A673 (cell line): ENCODE measurements at places on chromosomes 3 and 15.
A peak's percentile ranks its signal among the peaks of the same experiment; 100 is the strongest.

DNA sequence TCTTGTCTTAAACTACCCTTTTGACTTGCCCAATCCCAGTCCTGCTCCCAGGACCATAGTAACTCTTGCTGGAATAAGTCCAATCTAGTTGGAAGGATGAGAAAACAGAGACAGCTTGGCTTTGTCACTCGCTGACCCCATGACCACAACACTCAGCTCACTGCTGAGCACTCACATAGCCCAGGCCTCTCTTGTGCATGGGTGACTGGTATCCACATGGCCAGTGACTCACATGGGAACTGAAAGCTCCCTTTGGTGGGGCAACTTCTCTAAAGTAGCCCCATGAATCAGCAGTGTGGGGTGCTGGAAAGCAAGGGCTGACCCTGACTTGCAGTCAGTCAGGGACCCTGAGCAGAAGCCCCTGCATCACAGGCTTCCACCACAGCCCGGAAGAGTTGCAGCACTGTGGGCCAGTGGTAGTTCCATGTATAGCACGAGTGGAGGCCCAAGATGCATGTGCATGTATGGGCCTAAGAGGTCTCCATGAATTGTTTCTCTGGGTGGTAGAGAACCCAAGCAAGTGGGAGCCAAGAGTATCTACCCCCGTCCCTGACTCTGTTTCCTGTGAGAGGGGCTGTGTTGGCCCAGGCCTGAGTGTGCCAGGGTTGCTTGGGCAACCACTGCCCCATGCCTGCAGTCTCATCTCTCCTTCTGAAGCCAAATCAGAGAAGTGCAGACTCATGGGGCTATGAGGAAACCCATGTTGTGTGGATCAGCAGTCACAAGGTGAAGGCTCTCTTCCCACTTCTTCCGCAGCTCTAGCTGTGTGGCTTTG is 62.1 kb upstream of the XCR1 start:
- H3K27ac ChIP-seq: no peak overlapping the region
- H3K4me3 ChIP-seq: no peak overlapping the region
- H3K4me1 ChIP-seq: no peaks in the 10 kb centered on the region
- DNase-seq: no peak
- H3K36me3 ChIP-seq: no peaks in the 10 kb centered on the region

GRCh38 chr15:92425578-92426225 is 32.0 kb downstream of the ST8SIA2 start:
- no peaks in the 10 kb centered on the region for H3K36me3 ChIP-seq
- H3K27ac ChIP-seq: no peak overlapping the region
- H3K4me1 ChIP-seq: no peaks in the 10 kb centered on the region
- no peak for DNase-seq
- no peaks in the 10 kb centered on the region for H3K27me3 ChIP-seq

DNA sequence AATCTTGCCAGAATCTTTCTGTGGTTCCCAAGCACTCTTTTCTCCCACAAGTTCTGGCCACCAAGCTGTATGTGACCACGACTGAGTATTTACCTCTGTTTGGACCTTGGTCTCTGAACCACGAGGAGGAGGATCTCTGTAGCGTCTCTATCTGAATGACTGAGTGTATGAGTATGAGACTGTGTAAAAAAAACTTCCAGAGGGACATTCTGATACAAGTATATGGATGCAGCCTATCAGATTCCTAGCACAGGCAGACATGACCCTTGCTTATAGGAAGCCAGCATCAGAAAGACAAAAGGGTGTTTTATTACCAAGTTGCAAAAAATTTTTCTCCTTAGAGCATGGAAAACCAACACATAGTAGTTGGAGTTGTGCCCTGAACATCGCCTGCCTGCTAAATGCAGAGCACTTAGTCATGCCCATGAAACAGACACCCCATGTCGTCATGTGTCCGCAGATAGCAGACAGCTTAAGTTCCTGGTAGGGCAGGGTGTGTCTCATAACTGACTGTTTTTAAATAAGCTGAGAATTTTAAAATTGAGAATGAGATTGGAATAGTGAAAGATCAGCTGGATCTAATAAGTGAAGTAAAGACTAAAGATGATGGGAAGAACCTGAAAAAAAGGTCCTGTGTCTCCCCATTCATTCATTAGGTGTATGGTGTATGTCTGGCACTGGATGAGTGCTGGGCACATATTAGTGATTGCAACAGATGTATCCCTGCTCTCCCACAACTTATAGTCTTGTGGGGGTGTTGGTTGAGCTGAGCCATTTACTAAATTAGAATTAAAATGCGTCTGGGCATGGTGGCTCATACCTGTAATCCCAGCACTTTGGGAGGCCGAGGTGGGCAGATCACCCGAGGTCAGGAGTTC is 30.9 kb downstream of the DAG1 start:
- no peak overlapping the region for H3K27ac ChIP-seq
- no peaks in the 10 kb centered on the region for H3K4me1 ChIP-seq
- peak; percentile 42 for DNase-seq
- H3K36me3 ChIP-seq: no peaks in the 10 kb centered on the region
- no peak overlapping the region for H3K4me3 ChIP-seq

- H3K27me3 ChIP-seq: peaks cover 8% of the 10 kb centered on the region
- H3K4me1 ChIP-seq: peaks cover 24% of the 10 kb centered on the region
- no peak overlapping the region for H3K4me3 ChIP-seq
Measured at GRCh38 chr3:144028798-144029411, 57.3 kb downstream of the DIPK2A start.

- no peaks in the 10 kb centered on the region for H3K4me1 ChIP-seq
- no peak overlapping the region for H3K27ac ChIP-seq
- H3K27me3 ChIP-seq: no peaks in the 10 kb centered on the region
- DNase-seq: no peak
- H3K36me3 ChIP-seq: no peaks in the 10 kb centered on the region
- no peak overlapping the region for H3K4me3 ChIP-seq
Measured at GRCh38 chr3:80285388-80285787, 517.6 kb upstream of the ROBO1 start.

GRCh38 chr3:184658223-184658928 is 53.5 kb downstream of the MAGEF1 start:
- H3K4me3 ChIP-seq: no peak overlapping the region
- H3K4me1 ChIP-seq: no peaks in the 10 kb centered on the region
- no peak overlapping the region for H3K27ac ChIP-seq
- no peaks in the 10 kb centered on the region for H3K36me3 ChIP-seq
- DNase-seq: no peak
- no peaks in the 10 kb centered on the region for H3K27me3 ChIP-seq

DNA sequence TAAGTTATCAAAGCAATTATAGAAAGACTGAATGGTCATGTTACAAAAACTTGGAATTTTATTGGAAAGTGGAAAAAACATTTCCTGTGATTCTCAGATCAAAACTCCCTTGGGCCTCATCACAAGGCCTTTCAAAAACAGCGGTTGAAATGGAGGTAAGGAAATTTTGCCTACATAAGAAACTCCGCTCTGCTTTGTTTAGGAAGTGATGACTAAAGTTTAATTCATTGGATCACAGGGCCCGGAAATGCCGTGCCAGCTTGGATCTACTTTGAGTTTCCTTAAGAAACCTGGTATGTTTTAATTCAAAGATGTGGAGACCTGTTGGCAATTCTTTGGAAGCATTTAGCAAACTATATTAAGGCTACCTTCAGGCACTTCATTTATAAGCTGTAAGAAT is 143.9 kb upstream of the MME start:
- H3K4me3 ChIP-seq: no peak overlapping the region
- H3K4me1 ChIP-seq: no peaks in the 10 kb centered on the region
- no peaks in the 10 kb centered on the region for H3K36me3 ChIP-seq
- H3K27me3 ChIP-seq: no peaks in the 10 kb centered on the region

GRCh38 chr3:69413551-69414207 is 27.8 kb upstream of the FRMD4B start:
- no peak for DNase-seq
- H3K27ac ChIP-seq: no peak overlapping the region
- H3K36me3 ChIP-seq: no peaks in the 10 kb centered on the region
- no peak overlapping the region for H3K4me3 ChIP-seq
- H3K27me3 ChIP-seq: no peaks in the 10 kb centered on the region
